Vagina (tissue), 2 donors: ENCODE measurements at places on chromosomes 2 and 18.
A peak's percentile ranks its signal among the peaks of the same experiment; 100 is the strongest.

- no peak for DNase-seq
These were observed 32.1 kb downstream of the GLS start for GRCh38 chr2:190912726-190913125.

GRCh38 chr18:24778810-24779418 is 318.5 kb downstream of the HRH4 start:
- no peak for DNase-seq

- DNase-seq: no peak
These were observed 38.0 kb upstream of the COL5A2 start for GRCh38 chr2:189217541-189217940.

DNA sequence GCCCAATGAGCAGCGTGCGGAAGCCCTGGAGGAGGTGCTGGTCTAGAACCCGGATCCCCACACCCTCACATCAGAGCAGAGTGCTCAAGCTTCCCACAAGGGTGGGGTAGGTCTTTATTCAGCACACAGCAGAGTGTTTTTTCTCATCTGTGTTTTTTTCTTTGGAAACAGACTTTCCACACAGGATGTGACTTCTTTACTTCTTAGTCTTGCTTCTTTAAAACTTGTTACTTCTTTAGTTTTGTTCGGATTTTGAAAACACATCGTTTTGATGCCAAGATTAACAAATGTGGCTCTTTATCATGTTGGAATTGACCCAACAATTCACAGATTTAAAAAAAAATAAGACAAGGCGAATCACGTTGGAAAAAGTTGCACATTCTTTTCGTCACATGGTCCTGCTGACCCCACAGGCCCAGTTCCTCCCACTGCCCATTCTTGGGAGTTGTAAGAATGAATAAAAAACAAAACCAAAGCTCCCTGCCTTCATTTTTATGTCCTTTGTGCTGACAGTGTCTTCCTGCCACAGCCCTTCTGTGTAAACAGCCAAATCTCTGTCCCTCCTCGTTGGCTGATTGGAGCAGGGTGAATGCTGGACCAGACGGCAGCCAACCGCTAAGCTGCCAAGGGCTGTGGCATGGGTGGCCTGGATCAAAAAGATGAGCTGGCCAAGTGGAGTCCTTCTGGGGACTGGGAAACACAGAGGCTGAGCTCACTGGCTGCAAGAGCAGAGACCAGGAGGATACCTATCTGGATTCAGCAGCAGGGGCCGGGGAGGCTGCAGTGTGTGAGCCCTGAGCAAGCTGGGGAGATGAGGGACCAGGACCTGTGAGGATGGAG is 81.6 kb downstream of the TWIST2 start:
- DNase-seq: peak; percentile 91

DNA sequence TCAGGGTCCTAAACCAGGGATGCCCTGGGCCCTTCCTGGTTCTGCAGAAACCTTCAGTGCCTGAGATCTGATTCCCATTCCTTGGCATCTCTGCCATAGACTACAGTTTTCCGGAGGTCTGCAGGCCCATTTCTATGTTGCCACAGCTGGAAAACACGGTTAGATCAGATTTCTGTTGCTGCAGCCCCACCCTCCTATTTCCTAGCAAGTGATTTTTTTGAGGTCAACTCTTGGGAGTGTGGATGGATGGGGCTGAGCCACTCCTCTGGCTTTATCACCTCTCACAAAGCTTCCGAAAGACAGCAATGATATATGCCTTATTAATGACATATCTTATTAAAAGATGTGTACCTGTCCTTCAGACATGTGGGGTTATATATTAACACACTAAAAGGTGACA is 56.3 kb downstream of the ZAP70 start:
- DNase-seq: no peak

- DNase-seq: no peak
These were observed 57.2 kb downstream of the LBH start for GRCh38 chr2:30288561-30288960.

DNA sequence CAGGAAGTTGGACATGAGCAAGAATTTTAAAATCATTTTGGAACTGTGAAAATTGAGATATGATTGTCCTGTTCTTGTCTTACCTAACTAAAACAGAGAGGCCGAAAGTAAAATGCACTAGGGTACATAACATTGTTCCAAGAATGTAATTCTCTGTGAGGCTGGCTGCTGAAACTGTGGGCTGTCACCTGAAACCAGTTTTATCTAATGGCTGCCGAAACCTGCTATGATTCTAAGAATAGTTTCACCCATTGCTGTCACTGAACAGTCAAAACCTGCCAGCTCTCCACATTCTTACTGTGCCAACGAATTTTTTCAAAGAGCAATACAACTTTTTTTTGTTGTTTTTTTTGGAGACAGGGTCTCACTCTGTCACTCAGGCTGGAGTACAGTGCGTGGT is 119.3 kb upstream of the ZSWIM2 start:
- no peak for DNase-seq

- no peak for DNase-seq
These were observed 23.4 kb upstream of the FAM110C start for GRCh38 chr2:69366-70344.

GRCh38 chr18:47997338-47997780 is 66.9 kb upstream of the SMAD2 start:
- no peak for DNase-seq

GRCh38 chr2:147327613-147328012 is 517.2 kb upstream of the ACVR2A start:
- DNase-seq: no peak

DNA sequence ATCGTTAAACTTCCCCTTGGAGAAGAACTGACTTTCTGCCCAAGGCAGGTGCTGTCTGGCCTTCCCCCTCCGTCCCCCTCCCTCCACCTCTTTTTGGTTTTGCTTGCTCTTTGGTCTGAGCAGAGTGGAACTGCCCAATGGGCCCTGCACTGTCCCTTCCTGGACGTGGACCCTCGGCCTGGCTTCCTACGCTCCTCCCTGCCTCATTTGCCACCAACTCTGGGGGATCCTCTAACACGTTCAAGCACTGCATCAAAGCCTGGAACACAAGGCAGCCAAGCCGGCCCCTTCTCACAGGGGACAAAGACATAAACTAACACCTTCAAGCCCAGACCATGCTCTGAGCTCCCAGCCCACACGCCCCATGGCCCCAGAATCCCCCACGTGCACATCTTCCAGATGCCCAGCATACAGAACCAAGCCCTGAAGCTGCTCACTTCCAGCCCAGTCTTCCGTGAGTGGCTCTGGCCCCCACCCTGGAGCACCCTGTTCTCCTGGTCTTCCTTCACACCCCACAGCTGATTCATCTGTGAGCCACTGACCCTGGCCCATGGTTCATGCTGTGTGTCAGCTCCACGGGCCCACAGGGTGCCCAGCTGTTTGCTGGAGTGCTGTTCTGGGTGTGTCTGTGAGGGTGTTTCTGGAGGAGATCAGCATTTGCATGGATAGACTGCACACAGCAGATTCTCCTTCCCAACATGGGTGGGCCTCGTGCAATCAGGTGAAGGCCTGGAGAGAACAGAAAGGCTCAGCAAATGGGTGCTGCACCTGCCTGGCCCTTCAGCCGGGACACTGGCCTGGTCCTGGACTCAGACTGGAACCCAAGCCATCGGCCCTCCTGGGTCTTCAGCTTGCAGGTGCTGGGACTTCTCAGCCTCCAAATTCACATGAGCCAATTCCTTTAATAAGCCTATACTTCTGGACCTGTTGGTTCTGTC is 247.1 kb upstream of the SALL3 start:
- DNase-seq: no peak

- DNase-seq: no peak
These were observed 59.4 kb downstream of the RNF152 start for GRCh38 chr18:61833387-61833786.

GRCh38 chr18:23232331-23232730 is 97.0 kb downstream of the CABLES1 start:
- no peak for DNase-seq

DNA sequence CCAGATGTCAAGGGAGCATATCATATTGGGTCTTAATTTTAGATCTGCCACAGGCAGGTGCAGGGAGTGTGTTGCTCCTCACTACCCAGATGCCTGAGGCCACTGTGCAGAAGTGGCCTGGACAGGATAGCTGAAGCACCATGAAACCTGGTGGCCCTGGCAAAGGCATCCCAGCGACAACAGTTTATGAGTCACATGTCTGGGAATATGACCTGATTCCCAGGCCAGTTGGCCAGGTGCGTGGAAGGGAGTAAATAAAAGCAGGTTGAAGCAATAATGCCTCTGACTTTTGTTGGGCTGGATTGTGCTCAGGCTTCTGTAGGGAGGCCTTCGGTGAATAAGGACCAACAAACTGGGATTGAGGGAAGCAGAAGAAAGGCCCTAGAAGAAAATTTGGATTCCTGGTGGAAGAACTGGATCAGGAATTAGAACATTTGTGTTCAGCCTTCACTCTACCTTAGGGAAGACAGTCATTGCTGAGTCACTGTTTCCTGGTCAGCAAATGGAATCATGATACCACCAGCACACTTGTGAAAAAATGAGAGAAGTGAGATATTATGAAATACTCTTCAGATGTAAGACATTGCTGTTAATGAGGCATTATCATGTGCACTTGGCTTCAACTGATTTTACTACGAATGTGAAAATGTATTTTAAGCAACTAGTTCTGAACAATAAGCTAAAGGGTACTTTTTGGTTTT is 78.4 kb upstream of the ZNF516 start:
- no peak for DNase-seq

DNA sequence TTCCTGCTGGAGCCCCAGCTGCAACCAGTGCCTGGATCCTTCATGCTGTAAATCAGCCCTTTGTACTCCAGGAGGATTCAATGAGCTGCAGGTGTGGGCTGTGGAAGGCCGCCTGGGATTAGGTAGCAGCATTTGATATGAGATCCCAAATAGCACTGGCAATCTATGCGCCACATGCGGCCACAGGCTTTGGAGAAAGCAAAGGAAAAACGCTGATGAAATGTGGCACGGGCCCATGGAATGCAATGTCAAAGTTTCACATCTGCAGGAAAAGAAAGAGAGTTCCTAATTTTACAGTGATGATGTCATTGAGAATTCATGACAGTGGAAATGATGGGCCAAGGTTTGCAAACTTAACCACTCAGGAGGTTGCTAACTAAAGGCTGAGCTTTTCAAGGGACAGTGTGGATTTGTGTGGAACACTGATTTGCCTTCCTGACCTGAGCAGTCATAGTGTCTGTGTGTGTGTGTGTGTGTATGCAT is 216.4 kb upstream of the OSR1 start:
- DNase-seq: no peak

DNA sequence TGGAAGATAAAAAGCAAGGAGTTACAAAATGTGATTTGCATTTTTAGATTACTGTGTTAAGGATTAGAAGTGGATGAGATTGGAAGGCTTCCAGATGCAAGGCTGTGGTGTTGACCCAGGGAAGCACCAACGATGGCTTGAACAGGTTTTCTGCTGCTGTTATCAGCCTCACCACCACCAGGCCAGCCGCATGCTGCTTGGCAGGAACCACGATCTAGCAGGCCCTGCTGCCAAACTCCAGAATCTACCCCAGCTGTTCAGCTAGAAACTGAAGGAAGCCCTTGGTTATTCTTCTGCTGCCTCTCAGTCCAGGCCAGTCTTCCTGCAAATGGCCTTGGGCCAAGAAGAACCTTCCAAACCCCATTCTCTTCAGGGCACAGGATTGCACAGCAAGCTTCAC is 133.9 kb downstream of the MTCL1 start:
- no peak for DNase-seq

- no peak for DNase-seq
These were observed 92.4 kb downstream of the GBX2 start for GRCh38 chr2:236075802-236076201.

- no peak for DNase-seq
These were observed 524 bp upstream of the SERTAD2 start for GRCh38 chr2:64654063-64654811.

DNA sequence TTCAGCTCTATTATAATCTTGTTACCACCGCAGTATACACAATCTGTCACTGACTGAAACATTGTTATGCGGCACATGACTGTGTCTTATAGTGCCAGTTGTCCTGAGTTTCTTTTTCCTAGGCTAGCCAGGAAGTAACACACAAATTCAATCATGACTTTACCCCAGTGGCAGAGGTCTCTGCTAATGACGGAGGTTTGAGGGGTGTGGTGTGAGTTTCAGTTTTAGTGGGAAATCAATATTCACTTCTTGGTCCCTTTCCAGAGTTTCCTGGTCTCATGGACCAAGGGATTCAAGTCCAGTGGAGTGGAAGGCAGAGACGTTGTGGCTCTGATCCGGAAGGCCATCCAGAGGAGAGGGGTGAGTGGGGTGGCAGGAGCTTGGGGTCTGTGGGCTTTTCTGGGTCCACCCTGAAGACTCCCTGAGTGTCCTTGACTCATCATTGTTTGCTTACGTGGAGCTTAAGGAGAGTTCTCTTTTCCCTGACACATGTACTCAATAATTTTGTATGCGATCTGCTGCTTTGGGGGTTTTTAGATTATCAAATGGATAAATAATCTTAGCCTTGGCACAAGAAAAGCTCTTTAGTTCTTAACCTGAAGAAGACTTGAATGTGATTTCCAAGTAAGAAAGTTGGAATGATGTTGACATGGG is 39.2 kb downstream of the HK2 start:
- DNase-seq: no peak

GRCh38 chr2:2146220-2146619 is 184.9 kb downstream of the MYT1L start:
- no peak for DNase-seq

GRCh38 chr2:83233781-83234180 is 1225.3 kb downstream of the SUCLG1 start:
- DNase-seq: no peak

- no peak for DNase-seq
These were observed 191.7 kb downstream of the PRKCE start for GRCh38 chr2:45843136-45843535.

GRCh38 chr2:228433721-228434120 is 252.2 kb upstream of the SPHKAP start:
- no peak for DNase-seq

DNA sequence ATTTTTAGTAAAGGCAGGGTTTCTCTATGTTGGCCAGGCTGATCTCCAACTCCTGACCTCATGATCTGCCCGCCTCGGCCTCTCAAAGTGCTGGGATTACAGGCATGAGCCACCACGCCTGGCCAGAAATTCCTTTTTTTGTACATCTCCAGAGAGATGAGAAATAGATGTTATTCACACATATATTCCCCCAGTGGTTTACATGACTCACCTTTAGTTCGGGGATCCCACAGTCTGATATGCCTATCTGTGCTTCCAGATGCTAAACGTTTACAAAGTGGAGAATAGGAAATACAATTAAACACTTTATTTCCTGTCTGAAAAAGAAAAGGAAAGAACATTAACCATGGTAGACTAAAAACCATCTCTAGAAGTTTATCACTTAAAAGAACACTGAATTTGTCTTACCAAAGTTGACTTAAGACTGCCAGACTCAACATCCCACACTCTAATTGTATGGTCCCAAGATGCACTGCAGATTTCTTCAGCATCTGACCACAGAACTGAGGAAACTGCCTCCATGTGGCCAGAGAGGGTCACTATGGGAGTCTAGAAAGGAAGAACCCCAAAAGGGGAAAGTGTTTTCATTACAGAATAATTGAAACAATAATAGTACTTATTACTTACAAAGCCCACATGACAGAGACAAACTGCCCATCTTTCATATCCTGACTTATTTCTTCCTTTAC is 12.6 kb upstream of the ICA1L start:
- DNase-seq: no peak

GRCh38 chr18:46794607-46795006 is 37.8 kb upstream of the ST8SIA5 start:
- no peak for DNase-seq

- DNase-seq: no peak
These were observed 55.8 kb downstream of the PLEKHA3 start for GRCh38 chr2:178536037-178536436.
